ENCODE measurements at places on chromosomes 4 and X.

GRCh38 chr4:722169-722725 is 16.6 kb downstream of the PCGF3 start:
- DNase-seq: no peak

- no peak for DNase-seq
Observed at GRCh38 chr4:176761872-176762271, 30.9 kb downstream of the VEGFC start.

- DNase-seq: no peak
Observed at GRCh38 chrX:152170621-152171020, 32.2 kb upstream of the MAGEA10 start.

GRCh38 chrX:51395810-51396728 is 63.4 kb downstream of the NUDT10 start:
- DNase-seq: no peak

DNA sequence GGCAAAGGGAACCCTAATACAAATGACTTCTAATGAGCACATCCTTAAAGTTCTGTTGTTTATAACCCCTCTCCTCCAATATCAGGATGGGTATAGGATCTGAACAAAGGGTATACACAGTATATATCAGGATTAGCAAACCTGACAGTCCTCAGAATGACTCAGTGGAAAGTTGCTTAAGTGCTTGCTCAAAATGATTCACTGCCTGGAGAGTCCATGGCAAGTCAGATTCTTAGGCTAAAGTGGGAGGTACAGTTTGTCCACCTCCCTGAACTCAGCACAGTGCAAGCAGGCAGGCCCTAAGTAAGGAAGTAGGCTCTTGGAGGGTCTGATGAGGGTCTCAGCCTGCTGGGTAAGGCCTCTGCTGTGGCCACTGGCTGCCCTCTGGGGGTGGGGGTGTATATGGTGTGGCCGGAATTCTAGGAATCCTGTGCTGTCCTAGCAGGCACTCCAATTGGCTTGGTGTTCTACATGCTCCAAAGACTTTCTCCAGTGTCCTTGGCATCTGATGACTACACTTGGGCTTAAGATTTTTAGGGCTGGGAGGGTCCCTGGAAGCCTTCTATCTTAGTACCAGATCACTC is 54.3 kb downstream of the CHRDL1 start:
- no peak for DNase-seq

DNA sequence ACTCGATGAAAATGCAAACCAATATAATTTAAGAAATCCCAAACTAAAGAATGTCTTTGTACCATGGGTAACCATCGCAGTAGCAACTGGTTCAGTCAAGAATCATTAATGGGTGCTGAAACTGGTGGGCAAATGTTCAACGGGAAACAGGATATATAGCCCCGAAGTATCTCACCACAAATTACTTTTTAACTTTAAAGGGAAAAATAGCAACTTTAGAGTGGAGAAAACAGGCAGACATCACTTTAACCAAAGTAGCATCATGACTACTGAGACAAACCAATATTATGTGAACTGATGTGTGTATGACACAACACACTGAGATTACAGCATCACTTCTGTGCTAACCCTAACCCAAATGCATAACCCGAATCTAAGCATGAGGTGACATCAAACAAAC is 33.8 kb upstream of the SLAIN2 start:
- DNase-seq: no peak

- DNase-seq: no peak
Observed at GRCh38 chr4:126369076-126369475, 1054.3 kb downstream of the FAT4 start.

- DNase-seq: no peak
Observed at GRCh38 chr4:8860892-8861575, 10.6 kb downstream of the HMX1 start.

- no peak for DNase-seq
Observed at GRCh38 chr4:135966936-135967335, 1565.4 kb downstream of the PCDH18 start.

DNA sequence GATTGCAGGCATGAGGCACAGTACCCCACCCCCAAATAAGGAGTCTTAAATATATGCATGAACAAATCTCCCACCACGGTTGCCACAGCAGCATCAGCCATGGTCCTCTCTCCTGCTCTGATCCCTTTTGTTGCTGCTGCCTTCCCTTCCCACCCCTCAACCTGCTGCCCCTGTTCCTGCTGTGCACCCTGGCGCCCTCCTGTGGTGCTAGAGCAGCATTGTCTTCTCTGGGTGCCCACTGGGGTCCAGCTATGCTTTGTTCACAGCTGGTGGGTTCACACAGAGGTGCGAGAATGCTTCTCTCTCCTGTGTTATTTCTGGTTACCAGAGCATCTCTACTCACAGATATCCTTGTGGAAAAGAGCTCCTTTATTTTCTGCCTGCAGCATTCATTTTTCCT is 116.2 kb downstream of the GATB start:
- no peak for DNase-seq

Data from SW 1271 (cell line).